ENCODE measurements at places on chromosomes 11 and 22.

GRCh38 chr22:23033116-23033905 is 37.0 kb upstream of the GNAZ start:
- DNase-seq = no peak

- no peak for DNase-seq
Measured at GRCh38 chr22:37199760-37200108, 11.7 kb upstream of the C1QTNF6 start.

GRCh38 chr11:94125407-94126115 is 3.1 kb upstream of the PANX1 start:
- DNase-seq = no peak

GRCh38 chr22:38038426-38038825 is 18.8 kb upstream of the PICK1 start:
- no peak for DNase-seq

- no peak for DNase-seq
Measured at GRCh38 chr11:133950874-133951326, 5.9 kb downstream of the IGSF9B start.

GRCh38 chr11:117876341-117877119 is at the start of gene FXYD6:
Gene FXYD6, minus strand, starts transcription at chr11:117876658. Its CDS starts 33,882 bp downstream, at chr11:117842776.
- DNase-seq = peak; percentile 81

DNA sequence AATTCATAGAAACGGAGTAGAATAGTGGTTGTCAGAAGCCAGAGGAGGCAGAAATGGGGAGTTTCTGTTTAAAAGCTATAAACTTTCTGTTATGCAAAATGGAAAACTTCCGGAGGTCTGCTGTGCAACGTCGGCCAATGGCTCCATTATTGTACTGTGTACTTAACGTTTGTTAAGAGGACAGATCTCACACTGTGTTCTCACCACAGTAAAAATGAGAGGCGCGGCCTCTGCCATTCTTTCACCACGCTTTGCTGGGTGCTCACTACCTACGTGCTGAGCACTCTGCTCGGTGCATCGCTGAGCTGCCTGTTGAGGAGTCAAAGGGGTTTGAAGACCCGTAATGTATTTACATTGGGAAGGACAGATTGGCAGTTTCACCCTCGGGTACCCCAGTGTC is 218.8 kb upstream of the B3GAT1 start:
- no peak for DNase-seq

- peak; percentile 64 for DNase-seq
Measured at GRCh38 chr11:33690290-33691065, 10.1 kb downstream of the C11orf91 start.

DNA sequence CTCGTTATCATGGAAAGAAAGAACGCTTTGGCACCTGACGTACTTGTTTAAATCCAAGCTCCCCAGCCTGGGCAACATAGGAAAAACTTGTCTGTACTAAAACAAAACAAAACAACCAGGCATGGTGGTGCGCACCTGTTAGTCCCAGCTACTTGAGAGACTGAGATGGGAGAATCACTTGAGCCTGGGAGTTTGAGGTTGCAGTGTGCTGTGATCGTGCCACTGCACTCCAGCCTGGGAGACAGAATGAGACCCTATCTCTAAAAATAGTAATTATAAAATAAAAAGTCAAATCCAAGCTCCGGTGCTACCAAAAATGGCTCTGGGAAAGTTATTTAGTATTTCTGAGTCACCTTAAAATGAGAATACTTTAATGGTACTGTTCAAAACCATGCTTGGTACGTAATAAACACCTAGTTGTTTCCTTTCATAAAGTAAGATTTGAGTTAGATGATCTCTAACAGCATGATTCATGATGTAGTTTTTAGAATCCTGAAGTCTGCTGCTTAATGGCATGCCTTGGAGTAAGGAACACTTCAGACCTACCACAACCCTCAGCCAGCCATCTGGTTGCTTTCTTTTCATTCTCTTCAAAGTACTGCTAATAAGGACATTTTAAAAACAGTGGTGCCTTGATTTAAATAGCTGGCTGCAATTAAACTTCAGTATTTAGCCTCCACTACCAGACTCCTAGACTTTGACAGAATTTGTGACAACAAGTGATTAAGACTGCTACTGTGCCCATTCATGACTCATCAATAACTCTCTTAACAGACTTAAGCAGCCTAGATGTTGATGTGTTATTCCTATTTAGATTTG is 8.4 kb downstream of the PPME1 start:
- DNase-seq = no peak

GRCh38 chr11:36011574-36011973 is 67.7 kb downstream of the LDLRAD3 start:
- DNase-seq = no peak

- no peak for DNase-seq
Measured at GRCh38 chr22:45422237-45422983, 8.9 kb downstream of the RIBC2 start.

GRCh38 chr11:32325187-32325586 is 110.2 kb downstream of the WT1 start:
- no peak for DNase-seq

DNA sequence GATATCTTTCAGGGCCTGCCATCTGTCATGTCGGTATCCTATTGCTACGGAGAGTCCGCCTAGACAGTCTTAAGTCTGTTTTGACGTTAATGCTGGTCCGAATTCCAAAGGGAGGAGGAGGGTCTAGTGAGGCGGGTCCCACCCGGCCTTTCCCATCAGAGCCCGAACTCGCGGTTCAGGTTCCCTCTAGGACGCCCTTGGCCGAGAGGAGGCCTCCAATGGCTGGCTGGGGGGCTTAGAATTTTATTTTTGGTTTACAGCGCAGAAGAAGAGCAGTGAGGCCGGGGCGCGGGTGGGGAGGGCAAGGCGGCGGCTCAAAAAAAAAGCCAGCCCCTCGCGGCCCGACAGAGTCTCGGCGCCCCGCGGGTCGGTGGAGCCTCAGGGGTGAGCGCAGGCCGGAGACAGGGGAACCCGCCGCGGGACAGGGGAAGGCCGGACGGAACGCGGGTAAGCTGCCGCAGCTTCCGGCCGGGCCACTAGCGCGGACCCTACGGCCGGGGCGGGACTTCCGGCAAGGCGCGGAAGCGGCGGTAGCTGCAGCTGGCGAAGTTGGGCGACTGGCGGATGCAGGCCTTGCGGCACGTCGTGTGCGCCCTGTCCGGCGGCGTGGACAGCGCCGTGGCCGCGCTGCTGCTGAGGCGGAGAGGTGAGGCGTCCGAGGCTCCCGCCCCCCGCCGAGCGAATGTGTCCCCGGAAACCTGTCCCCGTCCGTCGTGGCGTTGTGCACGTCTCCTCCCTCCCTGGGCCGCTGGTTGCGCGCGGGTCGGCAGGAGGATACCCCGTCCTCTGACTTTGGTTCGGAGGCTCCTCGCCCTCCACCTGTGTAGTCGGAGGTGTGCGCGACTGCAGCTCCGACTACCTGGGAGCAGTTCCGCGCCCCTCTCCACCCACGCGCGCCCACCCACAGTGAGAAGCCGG is at the start of gene TRMU:
Gene TRMU (plus strand): TSS at position 514 of the 918 bp plus-strand sequence. CDS start 51 bp downstream, at position 565.
- DNase-seq = peak; percentile 84

DNA sequence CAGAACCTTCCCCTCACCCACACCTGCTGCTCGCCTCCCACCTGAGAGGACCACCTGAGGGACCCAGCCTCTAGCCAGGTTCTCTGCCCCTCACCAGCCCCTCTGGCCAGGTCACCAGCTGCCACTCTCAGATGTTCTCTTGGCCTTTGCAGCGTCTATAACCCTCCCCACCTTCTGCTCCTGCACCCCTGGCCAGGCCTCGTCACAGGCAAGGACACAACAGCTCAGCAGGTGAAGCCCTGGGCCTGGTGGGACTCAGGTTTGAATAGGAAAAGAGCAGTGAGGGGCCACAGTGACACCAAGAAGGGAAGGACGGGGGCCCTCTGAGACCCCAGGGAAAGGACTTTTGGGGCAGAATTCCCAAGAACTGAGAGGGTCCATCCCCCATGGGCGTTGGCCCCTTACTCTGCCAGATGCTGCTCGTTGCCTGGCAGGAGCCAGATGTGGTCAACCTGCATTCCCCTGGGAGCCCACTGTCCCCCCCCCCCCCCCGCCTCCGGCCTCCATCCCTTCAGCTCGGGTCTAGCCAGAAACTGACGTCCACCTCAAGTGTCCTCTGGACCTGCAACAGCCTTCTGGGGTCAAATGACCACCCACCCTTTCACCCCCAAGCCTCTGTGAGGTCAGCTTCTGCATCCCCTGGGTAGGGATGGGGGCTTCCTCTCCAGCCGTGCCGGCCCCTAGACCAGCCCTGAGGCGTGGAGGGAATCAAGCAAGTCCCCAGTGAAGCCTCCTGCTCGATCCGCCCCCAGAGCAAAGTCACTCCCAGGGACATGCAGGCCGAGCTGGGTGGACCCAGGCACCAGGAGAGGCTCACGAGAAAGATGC is 28.7 kb downstream of the SBF1 start:
- no peak for DNase-seq

Data from uterus (tissue), 4 donors.